ENCODE measurements at places on chromosomes 7 and 10. TPM values are rescaled to one million over a fixed set of nuclear protein-coding genes. Genes with fewer than 3 reads are reported as not detected.

Gene SFMBT2
- 1.7 TPM for total RNA-seq

Gene NRAP
- under 0.01 TPM for total RNA-seq

Gene ZFAND4
- total RNA-seq: 5.5 TPM

Gene PLAU
- total RNA-seq: 111 TPM

Gene MSMB
- not detected for total RNA-seq

Gene COL28A1
- total RNA-seq: under 0.01 TPM
